ENCODE measurements at places on chromosomes 1 and 21.

DNA sequence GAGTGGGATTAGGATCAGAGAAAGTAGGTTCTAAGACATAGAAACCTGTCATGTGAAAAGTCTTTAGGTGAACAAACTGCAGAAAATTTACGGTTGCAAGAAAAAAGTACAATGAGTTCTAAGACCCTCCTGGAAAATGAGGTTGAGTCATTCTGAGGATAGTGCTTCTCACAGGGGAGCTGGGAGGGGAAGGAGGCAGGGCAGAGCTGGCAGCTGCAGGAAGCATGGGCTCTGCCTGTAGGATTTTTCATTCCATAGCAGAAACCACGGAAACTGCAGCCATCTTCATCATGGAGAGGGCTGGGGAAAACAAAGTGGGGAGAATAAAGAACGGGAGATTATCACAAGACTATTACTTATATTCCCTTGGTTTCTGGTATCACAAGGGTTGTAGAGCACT lies 25.8 kb upstream of the THEM4 start:
- no peaks in the 10 kb centered on the region for H3K4me1 ChIP-seq
- peaks cover 41% of the 10 kb centered on the region for H3K27me3 ChIP-seq
- no peaks in the 10 kb centered on the region for H3K36me3 ChIP-seq
- H3K4me3 ChIP-seq: no peak overlapping the region
- no peak for DNase-seq

- no peak for DNase-seq
- H3K27me3 ChIP-seq: no peaks in the 10 kb centered on the region
- H3K27ac ChIP-seq: no peak overlapping the region
- H3K4me3 ChIP-seq: no peak overlapping the region
- H3K36me3 ChIP-seq: peaks cover 29% of the 10 kb centered on the region
- peaks cover 11% of the 10 kb centered on the region for H3K4me1 ChIP-seq
Measured at GRCh38 chr1:24442764-24443163, 27.2 kb downstream of the NIPAL3 start.

GRCh38 chr1:90356991-90357390 lies 360.1 kb downstream of the BARHL2 start:
- no peaks in the 10 kb centered on the region for H3K36me3 ChIP-seq
- peaks cover 7% of the 10 kb centered on the region for H3K27me3 ChIP-seq
- H3K27ac ChIP-seq: no peak overlapping the region
- no peak overlapping the region for H3K4me3 ChIP-seq
- H3K4me1 ChIP-seq: no peaks in the 10 kb centered on the region

DNA sequence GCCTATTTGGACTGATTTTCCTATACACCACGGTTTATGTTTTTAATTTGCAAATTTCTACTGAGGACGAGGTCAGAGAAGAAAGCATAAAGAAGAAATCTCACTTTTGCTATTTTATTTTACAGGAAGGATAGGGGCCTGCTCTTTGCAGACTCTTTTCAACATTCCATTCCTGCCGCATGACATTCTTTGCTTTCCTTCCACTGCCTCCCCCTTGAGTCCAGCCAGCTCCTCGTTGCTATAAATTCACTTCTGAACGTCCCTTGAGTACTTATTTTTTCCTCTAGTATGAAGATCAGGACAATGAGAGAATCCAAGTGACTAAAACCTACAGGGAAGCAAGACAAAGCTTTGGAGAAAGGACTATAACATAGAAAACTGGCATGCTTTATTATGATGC lies 53.4 kb upstream of the PTGFR start:
- H3K4me1 ChIP-seq: no peaks in the 10 kb centered on the region
- no peaks in the 10 kb centered on the region for H3K36me3 ChIP-seq
- no peak for DNase-seq
- H3K4me3 ChIP-seq: no peak overlapping the region
- no peaks in the 10 kb centered on the region for H3K27me3 ChIP-seq

- no peak overlapping the region for H3K27ac ChIP-seq
- H3K4me1 ChIP-seq: peaks cover 25% of the 10 kb centered on the region
- no peak overlapping the region for H3K4me3 ChIP-seq
- H3K36me3 ChIP-seq: no peaks in the 10 kb centered on the region
- DNase-seq: no peak
Measured at GRCh38 chr1:241844593-241844992, 3.4 kb upstream of the EXO1 start.

DNA sequence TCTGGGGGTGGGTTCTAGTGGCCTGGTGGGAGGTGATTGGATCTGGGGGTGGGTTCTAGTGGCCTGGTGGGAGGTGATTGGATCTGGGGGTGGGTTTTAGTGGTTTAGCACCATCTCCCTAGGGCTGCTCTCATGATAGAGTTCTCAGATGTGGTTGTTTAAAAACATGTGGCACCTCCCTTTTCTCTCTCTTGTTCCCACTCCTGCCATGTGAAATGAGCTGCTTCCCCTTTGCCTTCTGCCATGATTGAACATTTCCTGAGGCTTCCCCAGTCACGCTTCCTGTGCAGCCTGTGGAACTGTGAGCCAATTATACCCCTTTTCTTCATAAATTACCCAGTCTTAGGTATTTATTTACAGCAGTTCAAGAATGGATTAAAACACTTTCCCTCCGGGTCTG lies 327.3 kb upstream of the AJAP1 start:
- no peak for DNase-seq
- H3K27ac ChIP-seq: no peak overlapping the region
- peaks cover 42% of the 10 kb centered on the region for H3K27me3 ChIP-seq
- H3K36me3 ChIP-seq: no peaks in the 10 kb centered on the region
- no peak overlapping the region for H3K4me3 ChIP-seq

DNA sequence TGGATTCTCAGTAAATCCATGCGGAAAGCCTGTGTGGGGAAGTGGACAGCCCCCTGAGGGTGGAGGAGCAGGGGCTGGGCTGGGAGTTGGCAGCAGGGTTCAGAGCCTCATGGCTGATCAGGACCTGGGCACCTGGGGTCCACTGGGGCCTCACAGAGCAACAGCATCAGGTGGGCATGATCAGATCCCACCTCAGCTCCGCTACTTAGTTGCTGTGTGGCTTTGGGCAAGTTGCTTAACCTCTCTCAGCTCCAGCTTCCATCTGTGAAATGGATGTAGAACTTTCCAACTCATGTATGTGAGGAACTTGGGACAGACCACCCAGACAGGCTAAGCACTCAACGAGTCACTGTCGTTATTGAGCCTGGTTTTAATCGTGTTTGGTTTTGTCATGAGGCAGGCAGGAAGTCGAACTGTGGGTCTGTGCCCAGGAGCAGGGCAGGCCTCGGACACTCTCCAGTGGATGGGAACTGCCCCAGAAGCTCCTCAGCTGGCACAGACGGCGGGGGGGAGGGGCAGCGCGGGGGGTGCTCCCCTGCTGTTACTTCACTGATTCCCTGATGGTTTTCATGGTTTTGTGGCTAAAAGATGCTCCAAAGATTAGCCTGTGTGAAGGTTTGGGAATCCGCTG lies 155.8 kb upstream of the TMEM51 start:
- H3K36me3 ChIP-seq: no peaks in the 10 kb centered on the region
- no peaks in the 10 kb centered on the region for H3K4me1 ChIP-seq
- H3K4me3 ChIP-seq: no peak overlapping the region
- no peak overlapping the region for H3K27ac ChIP-seq
- no peak for DNase-seq

- H3K27me3 ChIP-seq: no peaks in the 10 kb centered on the region
- no peak overlapping the region for H3K4me3 ChIP-seq
- DNase-seq: no peak
- H3K4me1 ChIP-seq: peaks cover 34% of the 10 kb centered on the region
Measured at GRCh38 chr1:21264898-21265297, 25.4 kb downstream of the ECE1 start.

GRCh38 chr1:114702737-114703136 lies 7.4 kb upstream of the AMPD1 start:
- H3K4me3 ChIP-seq: no peak overlapping the region
- peaks cover 10% of the 10 kb centered on the region for H3K36me3 ChIP-seq
- no peak for DNase-seq
- no peak overlapping the region for H3K27ac ChIP-seq

DNA sequence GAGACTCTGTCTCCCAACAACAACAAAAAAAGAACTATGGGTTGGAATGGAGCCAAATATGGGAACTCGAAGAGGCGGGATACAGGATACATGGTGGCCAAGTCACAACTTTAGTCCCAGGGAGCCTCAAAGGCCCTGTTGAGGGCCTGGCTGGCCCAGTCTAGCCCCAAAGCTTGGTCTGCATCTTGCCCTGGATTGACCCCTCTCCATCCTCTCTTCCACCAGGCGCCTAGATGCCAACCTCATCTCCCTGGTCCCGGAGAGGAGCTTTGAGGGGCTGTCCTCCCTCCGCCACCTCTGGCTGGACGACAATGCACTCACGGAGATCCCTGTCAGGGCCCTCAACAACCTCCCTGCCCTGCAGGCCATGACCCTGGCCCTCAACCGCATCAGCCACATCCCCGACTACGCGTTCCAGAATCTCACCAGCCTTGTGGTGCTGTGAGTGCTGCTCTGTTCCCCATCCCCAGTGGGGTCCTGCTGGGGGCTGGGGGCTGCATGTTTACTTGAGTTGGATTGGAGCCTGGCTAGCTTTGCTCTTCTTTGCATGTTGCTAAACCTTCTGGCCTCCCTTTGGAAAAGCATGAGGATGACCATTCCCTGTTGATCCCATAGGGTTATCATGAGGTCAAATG lies 65.5 kb downstream of the UBE2T start:
- peaks cover 21% of the 10 kb centered on the region for H3K27me3 ChIP-seq
- H3K36me3 ChIP-seq: no peaks in the 10 kb centered on the region
- H3K27ac ChIP-seq: no peak overlapping the region
- H3K4me3 ChIP-seq: no peak overlapping the region
- H3K4me1 ChIP-seq: no peaks in the 10 kb centered on the region

GRCh38 chr1:173243300-173243699 lies 36.2 kb upstream of the TNFSF4 start:
- peaks cover 10% of the 10 kb centered on the region for H3K36me3 ChIP-seq
- H3K27ac ChIP-seq: no peak overlapping the region
- H3K4me3 ChIP-seq: no peak overlapping the region
- no peaks in the 10 kb centered on the region for H3K27me3 ChIP-seq
- peaks cover 19% of the 10 kb centered on the region for H3K4me1 ChIP-seq

- no peak overlapping the region for H3K4me3 ChIP-seq
- DNase-seq: no peak
- H3K27me3 ChIP-seq: peaks cover 3% of the 10 kb centered on the region
Measured at GRCh38 chr1:228935855-228936727, 200.8 kb downstream of the RHOU start.

- no peaks in the 10 kb centered on the region for H3K27me3 ChIP-seq
- no peak for DNase-seq
- no peaks in the 10 kb centered on the region for H3K36me3 ChIP-seq
- no peaks in the 10 kb centered on the region for H3K4me1 ChIP-seq
- H3K4me3 ChIP-seq: no peak overlapping the region
- H3K27ac ChIP-seq: no peak overlapping the region
Measured at GRCh38 chr1:192284927-192285326, 31.9 kb upstream of the RGS21 start.

- H3K4me1 ChIP-seq: peaks cover 8% of the 10 kb centered on the region
- no peak for DNase-seq
- peaks cover 97% of the 10 kb centered on the region for H3K27me3 ChIP-seq
- no peak within 1 kb of the TSS for H3K27ac ChIP-seq
- no peak within 1 kb of the TSS for H3K4me3 ChIP-seq
Measured at GRCh38 chr1:18630511-18631495, at the start of gene PAX7. Gene PAX7, plus strand, starts transcription at chr1:18630846. Its CDS starts 758 bp downstream, at chr1:18631604.

DNA sequence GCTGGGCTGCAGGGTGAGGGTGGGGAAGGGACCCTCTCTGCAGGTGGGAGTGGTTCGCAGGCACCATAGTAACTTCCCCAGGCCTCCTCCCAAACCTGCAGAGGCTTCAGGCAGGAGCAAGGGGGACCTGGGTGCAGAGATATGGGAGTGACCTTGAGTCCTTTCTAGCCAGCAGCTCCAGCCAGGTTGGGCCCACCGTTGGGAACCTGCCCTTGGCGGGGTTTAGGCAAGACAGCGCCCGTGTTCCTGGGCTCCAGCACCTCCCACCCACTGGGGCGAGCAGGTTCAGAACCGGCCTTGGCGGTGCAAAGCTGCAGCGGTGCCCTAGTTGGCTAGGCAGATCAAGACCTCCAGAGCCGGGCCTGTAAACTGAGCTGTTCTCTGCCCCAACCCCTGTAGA lies 2.2 kb upstream of the PRDM16 start:
- H3K36me3 ChIP-seq: no peaks in the 10 kb centered on the region
- no peak for DNase-seq
- peaks cover 14% of the 10 kb centered on the region for H3K27me3 ChIP-seq
- H3K27ac ChIP-seq: no peak overlapping the region
- peaks cover 3% of the 10 kb centered on the region for H3K4me1 ChIP-seq

- H3K4me3 ChIP-seq: no peak overlapping the region
- H3K27me3 ChIP-seq: no peaks in the 10 kb centered on the region
- H3K36me3 ChIP-seq: peaks cover 28% of the 10 kb centered on the region
- H3K27ac ChIP-seq: no peak overlapping the region
- H3K4me1 ChIP-seq: no peaks in the 10 kb centered on the region
- DNase-seq: no peak
Measured at GRCh38 chr1:168069384-168069783, 67.3 kb downstream of the GPR161 start.

GRCh38 chr1:241802863-241803262 lies 45.1 kb upstream of the EXO1 start:
- no peaks in the 10 kb centered on the region for H3K36me3 ChIP-seq
- peaks cover 17% of the 10 kb centered on the region for H3K27me3 ChIP-seq
- H3K4me3 ChIP-seq: no peak overlapping the region
- no peaks in the 10 kb centered on the region for H3K4me1 ChIP-seq

GRCh38 chr1:204937901-204938300 lies 67.2 kb downstream of the NFASC start:
- peaks cover 9% of the 10 kb centered on the region for H3K27me3 ChIP-seq
- H3K4me3 ChIP-seq: no peak overlapping the region
- H3K4me1 ChIP-seq: no peaks in the 10 kb centered on the region

GRCh38 chr1:64492424-64492823 lies 22.5 kb downstream of the CACHD1 start:
- no peak overlapping the region for H3K27ac ChIP-seq
- no peaks in the 10 kb centered on the region for H3K4me1 ChIP-seq
- no peaks in the 10 kb centered on the region for H3K36me3 ChIP-seq

GRCh38 chr1:111474521-111474920 lies 737 bp downstream of the C1orf162 start:
- peak overlapping the region; percentile 96 for H3K27ac ChIP-seq
- H3K4me1 ChIP-seq: peaks cover 47% of the 10 kb centered on the region
- H3K27me3 ChIP-seq: no peaks in the 10 kb centered on the region
- DNase-seq: no peak
- peak overlapping the region; percentile 94 for H3K4me3 ChIP-seq
- H3K36me3 ChIP-seq: peaks cover 12% of the 10 kb centered on the region

DNA sequence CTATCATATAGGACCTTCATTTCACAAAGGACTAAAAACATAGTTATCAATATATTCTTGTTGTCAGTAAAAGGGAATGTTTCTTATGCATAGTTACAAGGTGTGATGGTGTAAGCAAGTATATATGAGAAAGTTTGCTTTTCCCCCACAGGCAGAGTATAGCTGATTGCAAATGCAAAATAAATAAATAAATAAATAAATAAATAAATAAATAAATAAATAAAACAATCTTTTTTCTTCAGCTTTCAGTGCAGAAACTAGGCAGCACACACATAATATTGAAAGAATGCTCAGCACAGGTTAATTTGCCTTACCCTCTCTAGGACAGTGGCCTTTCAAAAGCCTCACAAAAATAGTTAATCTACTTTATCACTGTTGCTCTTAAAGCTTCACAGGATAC lies 138.8 kb downstream of the BRINP3 start:
- no peak overlapping the region for H3K4me3 ChIP-seq
- no peaks in the 10 kb centered on the region for H3K27me3 ChIP-seq
- H3K36me3 ChIP-seq: no peaks in the 10 kb centered on the region
- no peak for DNase-seq
- H3K27ac ChIP-seq: no peak overlapping the region
- no peaks in the 10 kb centered on the region for H3K4me1 ChIP-seq

GRCh38 chr1:215146240-215146975 lies 63.9 kb downstream of the KCNK2 start:
- H3K27ac ChIP-seq: no peak overlapping the region
- H3K36me3 ChIP-seq: peaks cover 5% of the 10 kb centered on the region
- no peaks in the 10 kb centered on the region for H3K4me1 ChIP-seq
- no peaks in the 10 kb centered on the region for H3K27me3 ChIP-seq
- H3K4me3 ChIP-seq: no peak overlapping the region
- DNase-seq: no peak

Data from naive B cell (primary cell).